Activated T-cell treated with anti-CD3 and anti-CD28 coated beads, Interleukin-2, amount 50 U/mL, for 24 hours (primary cell): ENCODE measurements at places on chromosomes 13 and 19.

DNA sequence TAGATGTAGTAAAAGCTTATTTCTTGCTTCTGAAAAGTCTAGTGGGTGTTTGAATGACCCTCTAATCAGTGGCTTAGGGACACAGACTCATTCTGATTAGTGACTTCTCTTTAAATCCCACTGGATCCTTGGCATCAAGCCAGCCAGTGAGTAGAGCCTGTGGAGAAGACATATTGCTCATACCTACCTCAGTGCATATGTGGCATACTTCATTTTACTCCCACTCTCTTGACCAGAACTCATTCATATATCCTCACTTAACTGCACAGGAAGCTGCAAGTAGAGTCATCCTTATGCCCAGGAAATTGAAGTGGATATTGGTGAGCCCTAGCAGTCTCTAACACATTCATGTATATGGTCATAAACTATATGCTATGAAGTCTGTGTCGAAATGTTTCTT lies 148.3 kb downstream of the PDS5B start:
- no peak for DNase-seq

DNA sequence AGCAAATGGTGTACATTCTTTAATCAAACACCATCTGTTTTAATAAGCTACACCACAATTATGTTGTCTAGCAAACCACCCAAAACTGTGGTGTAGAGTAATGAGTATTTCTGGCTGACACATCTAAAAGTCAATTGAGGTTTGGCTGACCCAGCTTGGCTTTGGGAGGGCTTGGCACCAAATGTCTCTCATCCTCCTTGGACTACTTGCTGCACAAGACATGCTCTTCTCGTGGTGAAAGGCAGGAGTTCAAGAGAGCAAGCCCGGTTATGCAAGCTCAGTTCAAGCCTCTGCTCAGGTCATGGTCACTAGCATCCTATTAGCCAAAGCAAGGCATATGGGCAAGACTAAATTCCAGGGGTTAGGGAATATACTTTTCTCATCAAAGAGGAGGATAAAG lies 37.1 kb downstream of the LACC1 start:
- no peak for DNase-seq

GRCh38 chr13:51234676-51235075 lies 12.5 kb downstream of the FAM124A start:
- DNase-seq, result no peak

GRCh38 chr19:6071875-6072274 lies 38.4 kb downstream of the RFX2 start:
- no peak for DNase-seq

- DNase-seq, result no peak
Observed at GRCh38 chr19:33864311-33864850, 67.7 kb downstream of the KCTD15 start.

DNA sequence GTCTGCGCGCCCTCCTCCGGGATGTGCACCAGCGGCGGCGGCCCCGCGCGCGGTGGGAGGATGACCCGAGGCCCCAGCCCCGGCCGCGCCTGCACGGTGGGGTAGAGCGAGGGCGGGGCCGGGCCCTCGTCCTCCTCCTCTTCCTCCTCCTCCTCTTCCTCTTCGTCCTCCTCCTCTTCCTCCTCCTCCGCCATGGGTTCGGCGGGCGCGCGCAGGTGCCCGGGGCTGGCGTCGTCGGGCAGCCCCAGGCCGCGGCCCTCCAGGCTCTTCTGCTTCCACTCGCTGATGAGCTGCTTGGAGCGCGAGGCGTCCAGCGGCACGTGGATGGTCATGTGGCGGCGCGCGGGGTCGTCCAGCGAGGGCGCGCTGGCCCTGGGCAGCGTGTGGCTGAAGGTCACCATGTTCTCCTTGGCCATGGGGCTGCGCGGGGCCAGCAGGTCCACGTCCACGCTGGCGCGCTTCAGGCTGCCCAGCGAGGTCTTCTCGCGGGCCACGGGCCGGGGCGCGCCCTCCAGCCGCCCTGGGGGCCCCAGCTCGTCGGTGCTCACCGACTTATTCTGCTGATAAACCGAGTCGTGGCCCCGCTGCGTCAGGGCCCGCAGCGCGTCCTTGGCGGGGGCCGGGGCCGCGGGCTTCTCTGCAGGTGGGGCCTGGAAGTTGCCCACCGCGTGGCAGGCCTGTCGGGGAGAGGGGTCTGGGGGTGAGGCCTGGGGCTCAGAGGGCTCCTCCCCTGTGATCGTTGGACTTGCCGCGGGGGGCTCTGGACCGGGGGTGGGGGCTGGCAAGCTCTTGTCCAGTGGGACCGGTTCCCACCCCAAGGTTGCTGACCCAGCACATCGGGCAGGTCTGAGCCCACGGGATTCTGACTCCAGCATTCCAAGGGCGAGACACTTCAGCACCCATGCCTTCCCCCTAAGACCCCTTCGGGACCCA lies 8.3 kb downstream of the PLPPR3 start:
- no peak for DNase-seq

- DNase-seq, result no peak
Observed at GRCh38 chr13:66895780-66896179, 334.4 kb downstream of the PCDH9 start.

GRCh38 chr13:50189450-50189849 lies 174.2 kb downstream of the KCNRG start:
- DNase-seq, result no peak

GRCh38 chr13:86201477-86201876 lies 402.3 kb upstream of the SLITRK6 start:
- no peak for DNase-seq

DNA sequence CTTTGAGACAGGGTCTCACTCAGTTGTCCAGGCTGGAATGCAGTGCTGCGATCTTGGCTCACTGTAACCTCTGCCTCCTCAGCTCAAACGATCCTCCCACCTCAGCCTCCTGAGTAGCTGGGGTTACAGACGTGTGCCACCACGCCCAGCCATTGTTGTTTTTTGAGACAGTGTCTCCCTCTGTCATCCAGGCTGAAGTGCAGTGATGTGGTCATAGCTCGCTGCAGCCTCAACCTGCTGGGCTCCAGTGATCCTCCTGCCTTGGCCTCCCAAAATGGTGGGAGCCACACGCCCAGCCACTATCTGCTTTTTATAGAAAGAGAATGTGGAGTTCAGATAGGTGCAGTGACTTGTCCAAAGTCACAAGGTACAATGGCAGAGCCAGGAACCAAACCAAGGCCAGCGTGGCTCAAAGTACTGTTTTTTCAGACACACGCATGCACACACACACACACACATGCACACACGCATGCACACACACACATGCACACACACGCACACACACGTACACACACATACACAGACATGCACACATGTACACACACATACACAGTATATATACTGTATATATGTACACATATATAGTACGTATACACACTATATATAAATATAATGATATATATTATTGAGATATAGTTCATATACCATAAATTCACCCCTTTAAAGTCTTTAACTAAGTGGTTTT lies 6.6 kb downstream of the GADD45B start:
- no peak for DNase-seq

DNA sequence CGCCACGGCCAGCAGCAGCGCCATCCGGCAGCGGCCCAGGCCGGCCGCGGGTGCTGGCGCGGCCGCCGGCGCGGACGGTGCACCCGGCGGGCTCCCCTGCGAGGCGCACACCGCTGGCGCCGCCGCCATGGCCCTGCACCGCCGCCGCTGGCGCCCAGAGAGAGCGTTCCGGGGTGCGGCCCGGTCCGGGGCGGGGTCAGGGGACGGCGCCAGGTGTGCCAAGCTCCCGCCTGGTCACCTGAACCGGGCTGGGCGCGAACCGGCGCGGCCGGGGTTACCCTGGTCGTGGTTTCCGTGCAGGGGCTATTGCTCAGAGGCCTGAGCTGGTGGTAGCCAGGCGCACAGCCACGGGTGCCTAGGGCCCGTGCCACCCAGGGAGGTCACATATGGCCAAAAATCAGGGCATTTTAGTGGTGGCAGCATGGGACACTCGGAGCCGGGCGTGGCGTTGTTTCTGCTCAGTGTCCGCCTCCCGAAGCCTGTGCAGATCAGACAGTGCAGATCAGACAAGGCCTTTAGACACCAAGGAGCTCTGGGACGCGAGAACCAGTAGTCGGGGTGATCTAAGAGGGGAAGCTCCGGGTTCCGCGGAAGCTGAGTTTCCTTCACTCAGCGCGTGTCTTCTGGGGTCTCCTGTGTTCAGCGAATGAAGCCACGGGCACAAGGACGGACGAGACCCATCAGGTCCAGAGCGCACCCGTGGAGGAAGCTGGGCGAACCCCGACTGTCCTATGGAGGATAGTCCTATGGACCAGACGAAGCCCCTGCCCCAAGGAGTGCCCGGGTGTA lies at the start of gene TMEM238:
TMEM238 (minus strand) TSS at position 162 of the 789 bp plus-strand sequence; CDS start at position 129, 33 bp downstream.
- peak; percentile 77 for DNase-seq

DNA sequence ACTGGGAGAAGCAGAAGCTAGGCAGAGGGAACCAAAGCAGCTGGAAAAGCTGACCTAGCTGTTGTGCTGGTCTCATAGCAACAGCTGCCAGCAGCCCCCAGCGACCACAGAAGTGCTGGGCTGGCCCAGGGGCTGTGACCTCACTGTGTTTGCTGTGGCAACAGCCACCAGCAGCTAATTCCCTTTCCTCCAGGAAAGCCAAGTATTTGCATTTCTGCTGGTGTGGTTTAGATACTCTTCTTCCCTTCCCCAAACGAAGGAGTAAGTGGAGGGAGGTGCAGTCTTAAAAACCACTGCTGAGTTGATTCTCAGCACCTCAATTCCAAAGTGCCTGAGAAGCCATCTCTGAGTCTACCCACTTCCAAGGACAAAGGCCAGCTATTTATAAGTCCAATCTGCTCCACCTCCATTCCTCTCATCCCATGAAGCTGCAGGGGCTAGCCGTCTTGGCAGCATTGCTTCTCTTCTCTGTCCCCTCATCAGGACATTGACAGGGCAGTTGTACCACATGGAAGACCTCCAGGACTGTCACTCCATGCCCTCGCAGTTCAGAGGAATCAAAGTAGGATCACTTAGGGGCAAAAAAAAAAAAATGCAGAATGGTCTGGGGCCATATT lies 11.5 kb upstream of the CCDC97 start:
- DNase-seq, result no peak

DNA sequence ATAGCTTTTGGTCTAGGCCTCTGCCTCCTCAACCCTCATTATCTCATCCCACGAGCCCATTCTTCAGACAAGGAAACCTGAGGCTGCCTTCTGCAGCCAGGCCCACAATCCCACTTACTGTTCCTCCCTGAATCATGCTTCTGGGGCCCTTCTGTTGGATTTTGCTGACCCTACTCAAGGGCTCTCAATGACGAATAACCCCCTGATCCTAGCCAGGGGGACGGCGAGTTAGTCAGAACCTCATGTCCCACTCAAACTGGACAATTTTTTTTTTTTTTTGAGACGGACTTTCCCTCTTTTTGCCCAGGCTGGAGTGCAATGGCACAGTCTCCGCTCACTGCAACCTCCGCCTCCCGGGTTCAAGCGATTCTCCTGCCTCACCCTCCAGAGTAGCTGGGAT lies 2.0 kb downstream of the CGB3 start:
- DNase-seq, result no peak

GRCh38 chr19:10262771-10263170 lies 8.1 kb upstream of the ICAM1 start:
- no peak for DNase-seq

DNA sequence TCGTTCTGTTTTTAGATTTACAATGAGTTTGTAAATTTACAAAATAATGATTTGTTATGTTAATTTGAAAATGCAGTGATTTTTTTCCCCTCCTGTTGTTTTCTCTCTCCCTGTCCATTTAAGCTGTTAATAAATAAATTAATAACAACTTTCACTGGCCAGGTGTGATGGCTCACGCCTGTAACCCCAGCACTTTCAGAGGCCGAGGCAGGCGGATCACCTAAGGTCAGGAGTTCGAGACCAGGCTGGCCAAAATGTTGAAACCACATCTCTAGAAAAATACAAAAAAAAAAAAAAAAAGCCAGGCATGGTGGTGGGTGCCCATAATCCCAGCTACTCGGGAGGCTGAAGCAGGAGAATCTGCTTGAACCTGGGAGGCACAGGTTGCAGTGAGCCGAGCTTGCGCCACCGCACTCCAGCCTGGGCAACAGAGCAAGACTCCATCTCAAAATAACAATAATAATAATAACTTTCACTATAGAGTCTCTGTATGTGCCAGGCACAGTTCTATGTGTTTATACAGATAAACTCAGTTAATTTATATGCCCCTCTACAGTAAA lies 229.2 kb upstream of the ARGLU1 start:
- no peak for DNase-seq

DNA sequence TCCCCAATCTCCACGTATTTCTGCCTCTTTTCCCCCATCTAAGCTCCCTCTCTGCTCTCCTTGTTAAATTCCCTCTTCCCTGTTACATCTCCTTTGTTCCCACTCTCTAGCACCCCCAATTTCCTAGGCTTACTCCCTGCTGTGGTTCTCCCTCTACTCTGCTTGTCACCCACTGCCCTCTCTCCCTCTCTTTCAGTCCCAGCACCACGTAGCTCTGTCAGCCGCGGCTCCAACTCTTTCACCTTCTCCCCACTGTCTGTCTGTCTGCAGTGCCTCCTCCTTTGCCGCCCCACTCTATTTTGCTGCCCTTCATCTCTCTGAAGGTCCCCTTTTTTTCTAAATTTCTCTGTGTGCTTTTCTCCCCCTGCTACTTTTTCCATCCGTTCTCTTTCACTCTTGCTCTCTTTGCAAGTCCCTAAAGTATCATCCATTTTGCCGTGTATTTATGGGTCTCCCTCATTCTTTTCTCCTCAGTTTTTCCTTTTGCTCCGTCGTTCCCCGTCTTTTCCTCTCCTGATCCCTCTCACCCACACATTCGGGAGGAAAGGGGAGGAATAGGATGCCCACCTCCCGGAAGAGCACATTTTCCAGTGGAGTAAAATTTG lies 937 bp downstream of the ZNF841 start:
- DNase-seq, result no peak

DNA sequence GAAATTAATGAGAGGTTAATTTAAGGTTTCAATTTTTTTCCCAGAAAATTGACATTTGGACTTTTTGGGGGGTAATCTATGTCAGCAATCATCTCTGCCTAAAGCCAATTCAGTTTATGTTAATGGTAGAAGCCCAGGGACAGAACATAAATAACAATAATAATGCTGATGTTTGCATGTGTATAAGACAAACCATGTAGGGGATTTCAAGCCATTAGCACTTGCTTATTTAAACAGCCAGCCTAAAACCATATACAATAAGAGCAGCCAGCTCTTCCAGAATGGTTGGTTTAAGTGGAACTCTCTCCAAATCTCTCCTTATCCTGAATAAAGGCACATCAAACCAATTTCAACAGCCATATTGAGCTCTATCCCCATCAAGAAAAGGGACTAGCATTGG lies 7.0 kb upstream of the FOXO1 start:
- DNase-seq, result no peak

- DNase-seq, result no peak
Observed at GRCh38 chr19:15506074-15506571, 2.2 kb upstream of the CYP4F22 start.

GRCh38 chr19:15286688-15287365 lies 45.5 kb downstream of the BRD4 start:
- DNase-seq, result no peak

GRCh38 chr13:85935868-85936467 lies 136.7 kb upstream of the SLITRK6 start:
- DNase-seq, result no peak

GRCh38 chr19:3133793-3134116 lies 2.1 kb upstream of the GNA15 start:
- DNase-seq, result no peak

GRCh38 chr13:61109741-61110140 lies 305.9 kb downstream of the PCDH20 start:
- DNase-seq, result no peak
